ENCODE measurements at places on chromosomes 6 and 20.

DNA sequence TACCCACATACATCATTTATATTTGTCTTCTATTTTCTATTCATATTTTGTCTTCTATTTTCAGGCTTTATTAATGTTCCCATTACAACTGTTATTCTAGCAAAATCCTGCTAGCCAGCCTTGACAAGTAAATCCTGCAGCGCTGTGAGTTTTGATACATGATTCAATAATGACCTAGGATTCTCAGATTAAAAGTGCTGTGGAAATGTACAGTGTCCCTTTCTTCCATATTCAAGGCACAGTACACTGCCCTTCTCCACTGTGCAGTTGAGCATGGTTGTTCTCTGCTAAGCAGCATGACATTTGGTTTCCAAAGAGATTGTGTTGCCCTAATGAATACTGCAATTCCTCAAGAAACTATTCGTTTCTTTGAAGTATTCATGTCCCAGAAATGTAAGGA, 5.8 kb upstream of the HEY2 start:
- no peak for DNase-seq

DNA sequence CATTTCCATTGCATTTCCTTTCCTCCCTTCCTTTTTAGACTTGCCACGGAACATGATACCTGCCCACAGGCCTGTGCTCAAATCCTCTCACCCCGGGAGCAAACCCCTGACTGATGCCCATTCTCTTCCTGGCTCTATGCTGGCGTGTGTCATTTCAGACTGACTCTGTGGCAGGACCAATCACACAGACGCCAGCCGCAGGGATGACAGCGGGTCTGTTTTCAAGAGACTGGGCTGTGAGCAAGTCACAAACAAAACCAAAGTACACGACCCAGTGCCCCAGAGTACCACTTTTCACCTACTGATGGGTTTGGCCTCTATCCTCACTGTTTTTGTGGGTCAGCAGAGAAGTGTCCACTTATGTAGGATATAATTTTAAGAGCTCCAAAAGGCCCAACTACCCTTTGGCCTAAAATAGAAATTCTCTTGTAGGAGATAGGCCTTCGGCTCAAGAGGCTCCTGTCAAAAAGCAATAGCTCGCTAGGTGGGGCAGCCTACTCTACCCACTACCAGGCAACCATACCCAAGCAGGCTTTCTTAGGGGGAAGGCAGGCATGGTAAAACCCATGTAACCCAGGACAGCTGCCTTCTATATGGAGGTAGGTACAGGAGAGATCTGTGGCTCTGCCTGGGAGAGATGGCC, 215.7 kb downstream of the CDC5L start:
- no peak for DNase-seq

- DNase-seq = no peak
Observed at GRCh38 chr6:158312672-158313397, 570 bp downstream of the TULP4 start.

- DNase-seq = no peak
Observed at GRCh38 chr6:76073281-76073680, 819 bp upstream of the IMPG1 start.

DNA sequence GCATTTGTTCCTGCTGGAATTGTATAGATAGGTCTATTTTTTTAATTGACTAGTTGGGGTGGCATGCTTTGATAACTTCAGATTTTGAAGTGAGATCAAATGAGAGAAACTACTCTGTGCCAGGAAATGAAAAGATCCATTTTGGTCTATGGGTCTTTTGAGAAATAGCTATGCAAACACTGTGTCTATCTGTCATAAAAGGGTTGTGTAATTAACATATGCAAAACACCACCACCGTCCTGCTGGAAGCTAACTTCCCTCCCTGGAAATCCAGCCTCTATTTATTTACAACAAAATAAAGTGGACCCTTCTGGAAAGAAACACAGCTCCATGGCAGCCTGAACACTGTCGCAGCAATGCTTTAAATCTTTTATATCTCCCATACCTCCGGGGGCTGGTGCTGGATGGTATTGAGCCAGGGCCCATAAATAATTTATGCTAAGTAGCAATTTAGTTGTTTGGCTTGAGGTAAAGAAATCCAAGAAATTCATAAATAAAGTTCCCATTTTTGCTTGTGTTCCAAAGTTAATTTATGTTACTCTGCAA, 244.2 kb upstream of the POU3F2 start:
- no peak for DNase-seq

DNA sequence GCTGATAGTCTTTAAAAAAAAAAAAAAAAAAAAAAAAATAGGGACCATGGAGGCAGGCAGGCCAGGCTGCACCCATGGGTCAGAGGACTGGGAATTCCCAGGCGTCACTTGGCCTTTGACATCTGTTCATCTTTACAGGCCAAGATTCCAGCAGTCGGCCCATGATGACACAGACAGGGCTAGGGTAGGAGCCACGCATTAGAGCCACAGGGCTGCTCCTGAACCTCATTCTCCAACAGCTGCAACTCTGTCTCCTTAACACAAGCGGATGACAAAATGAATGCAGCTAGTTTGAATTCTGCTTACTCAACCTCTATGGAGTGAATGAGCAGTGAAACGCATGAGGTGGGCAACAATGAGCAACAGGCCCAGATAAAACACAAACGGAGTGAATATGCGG, 126.4 kb downstream of the LY86 start:
- no peak for DNase-seq

- no peak for DNase-seq
Observed at GRCh38 chr6:106614592-106615257, 14.6 kb downstream of the RTN4IP1 start.

DNA sequence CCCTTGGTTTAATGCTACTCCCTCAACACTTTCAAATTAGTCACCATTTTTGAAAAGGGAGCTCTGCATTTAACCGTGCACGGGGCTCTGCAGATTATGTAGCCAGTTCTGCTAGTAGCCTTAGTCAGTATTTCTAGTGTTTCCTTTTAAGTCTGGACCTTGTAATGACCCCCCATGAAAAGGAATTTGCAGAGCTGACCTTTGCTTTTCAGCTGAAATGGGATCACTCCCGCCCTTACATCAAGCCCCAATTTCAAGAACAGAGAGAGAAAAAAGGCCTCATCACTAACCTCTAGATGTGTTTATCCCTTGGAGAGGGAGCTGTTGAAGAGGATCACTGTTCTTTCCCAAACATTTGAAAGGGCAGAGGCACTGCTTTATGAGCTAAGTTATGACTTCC, 490.7 kb upstream of the BTBD3 start:
- no peak for DNase-seq

GRCh38 chr6:149046822-149047246, 270.7 kb upstream of the TAB2 start:
- no peak for DNase-seq

- no peak for DNase-seq
Observed at GRCh38 chr6:118318648-118319047, 229.4 kb upstream of the PLN start.

- peak; percentile 68 for DNase-seq
Observed at GRCh38 chr20:33689973-33690372, 3.8 kb upstream of the E2F1 start.

DNA sequence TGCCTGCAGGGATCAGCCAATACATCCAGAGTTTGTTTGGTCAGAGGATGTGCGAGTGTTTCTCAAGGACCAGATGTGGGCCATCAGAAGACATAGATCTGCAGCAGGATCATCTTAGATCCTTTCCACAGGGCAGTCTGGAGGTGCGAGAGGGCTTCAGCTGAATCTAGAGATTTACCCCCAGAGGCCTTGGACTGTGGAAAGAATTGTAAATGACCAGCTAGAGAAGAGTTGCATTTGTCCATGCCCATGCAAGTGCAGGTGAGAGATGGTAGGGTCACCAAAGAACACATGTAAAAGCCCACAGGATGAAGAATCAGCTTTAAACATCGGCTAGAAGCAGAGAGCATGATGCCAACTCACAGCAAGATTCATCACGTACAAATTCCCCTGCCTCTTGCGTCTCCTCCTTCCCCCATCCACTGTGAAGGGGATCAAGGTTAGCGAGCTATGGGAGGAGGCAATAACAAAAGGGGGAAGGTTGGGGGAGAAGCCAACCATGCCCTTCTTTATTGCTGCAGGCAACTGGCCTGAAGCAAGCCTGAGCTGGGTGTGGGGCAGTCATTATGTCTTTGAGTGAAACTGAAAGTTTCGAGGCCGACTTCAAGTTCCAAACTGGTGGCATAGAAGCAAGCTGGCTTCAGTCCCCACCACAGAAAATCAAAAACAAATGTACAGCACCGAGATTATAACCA, 83.5 kb downstream of the SCML4 start:
- DNase-seq = no peak
